AG09319 (cell line): ENCODE measurements at places on chromosomes 1 and 21.

DNA sequence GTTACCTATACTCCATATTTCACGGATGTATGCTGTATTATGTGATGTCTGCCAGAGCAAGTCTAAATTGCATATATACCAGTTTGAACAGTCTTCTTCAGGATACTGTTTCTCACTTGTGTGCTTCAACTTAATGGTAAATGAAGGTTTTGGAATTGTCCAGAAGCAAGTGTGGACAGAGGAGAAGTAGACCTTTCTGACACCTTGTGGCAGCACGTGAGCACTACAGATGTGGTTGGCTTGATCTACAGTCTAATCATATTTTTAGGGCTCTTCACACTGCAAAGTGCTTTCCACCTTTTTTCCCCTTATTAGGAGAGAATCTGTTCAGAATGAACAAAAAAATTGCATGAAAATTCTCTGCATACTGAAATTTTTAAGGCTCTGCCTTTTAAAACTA lies 10.9 kb downstream of the MORC3 start:
- DNase-seq: no peak

- DNase-seq: no peak
These were observed 630.1 kb downstream of the BRINP3 start for GRCh38 chr1:189847613-189848012.

GRCh38 chr1:222709700-222710153 lies 2.6 kb downstream of the AIDA start:
- no peak for DNase-seq

GRCh38 chr1:30255111-30255724 lies 468.2 kb downstream of the MATN1 start:
- DNase-seq: no peak

- DNase-seq: no peak
These were observed 19.3 kb upstream of the HEATR1 start for GRCh38 chr1:236623371-236624166.

DNA sequence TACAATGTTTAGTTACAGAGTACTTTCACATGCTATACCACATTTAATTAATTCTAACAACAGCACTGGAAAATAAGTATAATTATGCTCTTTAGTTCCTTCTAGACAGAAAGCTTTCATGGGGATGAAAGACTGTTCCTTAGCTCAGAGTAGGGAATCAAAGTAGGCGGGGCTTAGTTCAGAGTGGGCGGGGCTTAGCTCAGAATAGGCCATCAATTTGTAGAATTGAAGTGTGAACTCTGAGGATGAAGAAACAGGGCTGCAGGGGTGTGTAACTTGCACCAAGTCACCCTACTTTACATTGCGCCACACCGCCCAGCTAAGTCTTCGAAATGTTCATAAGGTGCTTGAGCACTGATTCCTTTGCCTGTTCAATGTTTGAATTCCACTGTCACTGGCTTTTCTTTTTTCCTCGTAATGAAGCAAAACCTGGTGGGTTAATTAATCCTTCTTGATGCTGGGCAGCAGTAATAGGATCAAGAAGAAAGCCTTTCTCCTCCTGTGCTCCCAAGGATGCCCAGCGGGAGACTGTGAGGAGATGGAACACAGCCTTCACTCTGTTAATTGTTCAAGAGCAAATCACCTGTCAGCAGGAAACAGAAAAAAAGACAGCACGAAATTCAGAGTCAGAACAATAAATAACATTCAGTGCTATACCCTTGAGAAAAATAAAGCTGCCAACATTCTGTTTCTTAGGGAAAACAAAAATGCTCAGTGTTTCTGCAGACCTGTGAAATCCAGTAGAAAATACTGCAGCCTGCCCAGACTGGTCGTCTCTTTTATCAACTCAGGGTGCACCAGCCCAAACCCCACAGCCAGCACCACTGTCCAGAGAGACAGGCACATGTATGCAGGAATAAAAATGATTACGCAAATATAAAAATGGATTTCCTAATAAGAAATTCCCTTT lies 66.5 kb upstream of the CAMK1G start:
- no peak for DNase-seq

GRCh38 chr1:240194120-240194519 lies 102.4 kb downstream of the FMN2 start:
- peak; percentile 76 for DNase-seq

DNA sequence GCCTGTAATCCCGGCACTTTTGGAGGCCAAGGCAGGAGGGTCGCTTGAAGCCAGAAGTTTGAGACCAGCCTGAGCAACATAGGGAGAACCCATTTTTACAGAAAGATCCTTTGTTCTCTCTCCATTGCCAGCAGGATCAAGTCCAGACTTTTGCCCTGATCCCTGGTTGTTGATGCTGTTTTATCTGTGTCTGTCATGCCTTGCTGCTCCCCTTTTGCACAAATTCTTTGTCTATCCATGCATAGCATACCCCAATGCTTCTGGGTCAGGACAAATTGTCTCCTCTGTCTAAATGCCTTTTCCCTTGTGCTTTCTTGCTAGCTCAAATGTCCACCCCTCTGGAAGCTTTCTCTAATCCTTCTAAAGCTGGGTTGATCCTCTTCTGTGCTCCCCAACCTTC lies 25.3 kb upstream of the FAAH start:
- no peak for DNase-seq
